ENCODE measurements at places on chromosomes 16 and 17.

DNA sequence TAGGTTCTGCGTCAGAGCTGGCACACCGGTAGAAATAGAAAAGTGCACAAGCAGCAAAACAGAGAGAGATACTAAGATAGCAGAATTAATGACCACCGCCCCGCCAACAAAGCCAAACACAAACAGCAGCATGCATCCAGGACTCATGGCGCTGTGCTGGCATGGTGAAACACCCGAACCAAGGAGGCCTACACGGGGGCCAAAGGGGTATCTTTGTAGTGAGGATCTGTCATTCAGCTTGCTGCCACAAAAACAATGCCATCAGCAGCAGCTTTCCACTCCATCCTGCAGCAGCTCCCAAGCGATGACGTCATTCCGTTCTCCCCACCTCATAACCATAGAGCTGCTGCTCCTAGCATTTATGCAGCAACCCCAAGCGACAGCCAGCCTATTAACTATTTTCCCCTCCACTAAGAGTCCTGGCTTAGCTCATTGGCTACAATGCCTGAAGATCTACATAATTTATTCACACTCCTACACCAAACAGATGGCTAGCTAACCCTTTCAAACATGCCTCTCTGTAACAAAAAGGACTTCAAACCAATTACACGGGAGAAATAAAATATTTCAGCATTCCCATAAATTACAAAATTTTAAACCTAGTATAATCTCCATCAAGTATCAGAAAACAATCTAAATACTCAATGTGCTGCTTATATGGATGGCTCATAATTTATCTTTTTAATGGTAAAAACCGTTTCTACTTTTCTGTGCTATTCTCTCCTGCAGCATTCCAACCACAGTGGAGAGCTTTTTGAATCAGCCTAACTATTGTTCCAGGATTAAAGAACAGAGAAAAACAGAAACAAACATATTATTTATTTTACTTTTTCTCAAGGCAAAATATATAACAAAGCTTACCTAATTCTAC lies 73.9 kb downstream of the SPAG9 start:
- no peak for DNase-seq

DNA sequence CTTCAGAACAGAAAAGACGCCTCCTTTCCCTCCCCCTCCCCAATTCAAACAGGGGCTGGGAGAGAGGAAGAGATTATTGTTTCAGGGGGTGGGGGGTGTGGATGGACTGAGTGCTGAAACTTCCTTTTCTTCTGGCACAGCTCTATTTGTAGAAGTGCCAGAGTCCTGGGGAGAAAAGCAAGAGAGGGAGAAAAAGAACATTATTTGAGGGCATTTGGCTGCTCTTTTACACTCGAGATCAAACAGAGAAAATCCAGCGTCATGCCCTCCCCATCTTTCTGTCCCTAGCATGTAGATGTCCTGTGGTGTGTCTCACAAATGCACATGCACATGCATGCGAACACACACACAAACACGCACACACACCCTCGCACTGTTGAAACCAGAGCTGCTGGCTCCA lies 13.0 kb downstream of the ARL4D start:
- DNase-seq = no peak

- no peak for DNase-seq
Observed at GRCh38 chr16:80147026-80147655, 393.7 kb upstream of the DYNLRB2 start.

DNA sequence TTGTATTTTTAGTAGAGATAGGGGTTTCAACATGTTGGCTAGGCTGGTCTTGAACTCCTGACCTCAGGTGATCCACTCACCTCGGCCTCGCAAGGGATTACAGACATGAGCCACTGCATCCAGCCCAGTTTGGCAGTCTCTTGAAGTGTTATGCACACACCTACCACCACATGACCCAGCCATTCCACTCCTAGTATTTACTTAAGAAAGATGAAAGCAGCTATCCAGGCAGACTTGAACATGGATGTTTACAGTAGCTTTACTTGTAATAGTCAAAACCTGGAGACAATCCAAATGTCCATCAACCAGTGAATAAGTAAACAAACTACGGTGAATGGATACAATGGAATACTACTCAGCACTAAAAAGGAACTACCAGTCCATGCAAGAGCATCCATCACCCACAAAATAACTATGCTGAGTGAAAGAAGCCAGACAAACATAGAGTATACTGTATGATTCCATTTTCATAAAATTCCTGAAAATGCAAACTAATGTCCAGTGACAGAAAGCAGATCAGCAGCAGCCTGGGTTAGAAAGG lies 37.8 kb upstream of the RASD1 start:
- DNase-seq = no peak

DNA sequence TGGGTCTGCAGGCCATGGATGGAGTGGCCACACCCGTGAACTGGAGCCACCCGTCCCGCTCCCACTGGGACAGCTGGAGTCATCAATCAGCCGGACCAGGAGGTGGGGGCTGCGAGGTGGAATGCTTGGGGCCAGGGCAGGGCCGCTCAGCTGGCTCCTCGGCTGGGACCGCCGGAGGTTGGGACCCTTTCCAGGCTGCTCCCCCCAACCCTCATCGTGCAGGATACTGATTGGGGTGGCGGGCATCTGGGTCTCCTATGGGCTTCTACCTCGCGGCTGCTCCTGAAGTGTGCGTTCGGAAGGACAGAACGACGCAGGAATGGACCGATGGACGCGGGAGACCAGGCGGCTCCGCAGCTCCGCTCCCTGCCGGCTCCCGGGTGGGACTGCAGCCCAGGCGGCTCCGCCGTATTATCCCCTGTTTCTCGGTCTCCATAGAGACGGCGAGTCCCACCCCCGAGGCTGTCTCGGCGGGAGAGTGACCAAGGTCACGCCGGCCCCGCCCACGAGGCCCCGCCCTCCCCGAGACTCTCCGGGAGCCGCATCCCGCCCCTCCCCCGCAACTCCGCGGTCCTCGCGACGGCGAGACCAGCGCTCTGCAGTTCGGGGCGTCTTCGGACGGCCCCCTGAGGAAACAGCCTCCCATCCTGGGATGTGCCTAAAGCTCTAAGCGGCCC lies at the start of gene TPPP3:
TSS of gene TPPP3 (minus strand) at position 388 of the 677 bp plus-strand sequence. CDS start 2,387 bp downstream, outside the sequence.
- DNase-seq = peak; percentile 61

GRCh38 chr17:13931111-13931526 lies 138.2 kb upstream of the COX10 start:
- DNase-seq = peak; percentile 15

DNA sequence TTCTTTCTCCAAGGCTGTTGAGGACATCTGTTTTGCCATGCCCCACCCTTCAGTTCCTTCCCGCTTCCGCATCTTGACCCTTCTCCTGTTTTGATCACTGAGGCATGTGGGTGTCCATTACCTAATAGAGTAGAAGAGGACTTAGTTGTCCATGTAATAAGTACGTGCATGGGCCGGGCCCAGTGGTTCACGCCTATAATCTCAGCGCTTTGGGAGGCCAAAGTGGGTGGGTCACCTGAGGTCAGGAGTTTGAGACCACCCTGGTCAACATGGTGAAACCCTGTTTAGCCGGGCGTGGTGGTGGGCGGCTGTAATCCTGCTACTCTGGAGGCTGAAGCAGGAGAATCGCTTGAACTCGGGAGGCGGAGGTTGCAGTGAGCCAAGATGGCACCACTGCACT lies 637.8 kb upstream of the EEF2KMT start:
- no peak for DNase-seq

Measured in CD4-positive, alpha-beta T cell treated with Interleukin-10 for 1 hour (primary cell).